ENCODE measurements at places on chromosomes 7 and 10. TPM values are rescaled to one million over a fixed set of nuclear protein-coding genes. Genes with fewer than 3 reads are reported as not detected.

DNA sequence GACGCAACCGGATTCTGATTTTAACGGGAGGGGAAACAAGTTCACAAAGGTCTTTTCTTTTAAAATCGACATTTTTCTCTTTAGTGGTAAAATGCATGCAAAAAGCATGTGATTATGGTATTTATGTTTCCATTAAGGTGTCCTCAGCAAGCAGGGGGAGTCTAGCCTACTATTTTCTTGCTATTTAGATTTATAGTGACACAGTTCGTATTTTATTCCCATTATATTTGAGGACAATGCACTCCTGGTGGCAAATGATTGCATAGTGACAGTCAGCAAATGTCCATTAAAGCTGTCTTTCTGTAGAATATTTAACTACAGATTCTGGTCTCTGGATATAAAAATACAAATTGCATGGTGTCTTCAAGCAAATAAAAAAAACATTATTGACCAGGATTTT is 554.2 kb downstream of the PARD3 start:
- H3K36me3 ChIP-seq: no peaks in the 10 kb centered on the region
- no peak for DNase-seq

- no peaks in the 10 kb centered on the region for H3K4me1 ChIP-seq
- H3K27me3 ChIP-seq: peaks cover 14% of the 10 kb centered on the region
- no peak overlapping the region for H3K27ac ChIP-seq
Measured at GRCh38 chr10:34864149-34865067, 49.3 kb upstream of the PARD3 start.

- no peak for DNase-seq
- H3K4me1 ChIP-seq: no peaks in the 10 kb centered on the region
Measured at GRCh38 chr10:127920306-127921074, 13.6 kb downstream of the PTPRE start.

ERVW-1 gene
- 0.16 TPM for total RNA-seq

AKR1C1 gene
- 3.0 TPM for total RNA-seq

- H3K4me3 ChIP-seq: no peak overlapping the region
- peaks cover 13% of the 10 kb centered on the region for H3K36me3 ChIP-seq
- DNase-seq: no peak
- H3K4me1 ChIP-seq: peaks cover 4% of the 10 kb centered on the region
- H3K27me3 ChIP-seq: no peaks in the 10 kb centered on the region
Measured at GRCh38 chr7:74248156-74248555, 6.0 kb downstream of the RFC2 start.

DNA sequence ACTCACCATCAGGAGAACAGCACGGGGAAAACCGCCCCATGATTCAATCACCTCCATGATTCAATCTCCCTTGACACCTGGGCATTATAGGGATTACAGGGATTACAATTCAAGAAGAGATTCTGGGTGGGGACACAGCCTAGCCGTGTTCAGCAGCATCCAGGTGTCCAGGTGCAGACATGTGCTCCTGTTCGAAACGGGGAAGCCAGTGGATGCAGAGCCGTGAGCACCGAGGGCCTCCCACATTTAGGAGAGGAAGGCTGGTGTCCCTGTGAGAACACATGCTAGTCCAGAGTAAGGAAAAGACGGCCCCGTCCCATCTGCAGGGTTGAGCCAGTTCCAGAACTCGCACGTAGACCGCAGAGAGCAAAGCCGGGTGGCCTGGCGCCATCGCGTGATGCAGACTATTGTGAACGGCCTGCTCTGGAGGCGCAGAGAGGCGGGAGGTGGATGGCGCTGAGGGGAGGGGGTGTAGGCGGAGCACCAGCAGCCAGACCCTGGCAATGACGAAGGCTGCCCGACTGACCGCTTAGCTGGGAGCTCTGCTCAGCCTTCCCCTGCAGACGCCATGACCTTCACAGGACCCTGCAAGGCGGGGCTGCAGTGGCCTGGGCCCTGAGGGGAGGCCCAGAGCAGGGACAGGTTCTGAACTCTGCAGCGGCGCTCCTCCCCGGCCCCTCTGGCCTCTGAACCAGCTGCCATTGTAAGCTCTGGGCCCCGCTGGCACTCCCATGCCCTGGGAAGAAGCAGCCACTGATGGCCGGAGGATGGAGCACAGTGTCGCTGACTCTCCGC is 141.6 kb upstream of the TCERG1L start:
- no peak for DNase-seq
- no peaks in the 10 kb centered on the region for H3K4me1 ChIP-seq
- H3K4me3 ChIP-seq: no peak overlapping the region
- no peak overlapping the region for H3K27ac ChIP-seq
- no peaks in the 10 kb centered on the region for H3K36me3 ChIP-seq
- H3K27me3 ChIP-seq: no peaks in the 10 kb centered on the region

DNA sequence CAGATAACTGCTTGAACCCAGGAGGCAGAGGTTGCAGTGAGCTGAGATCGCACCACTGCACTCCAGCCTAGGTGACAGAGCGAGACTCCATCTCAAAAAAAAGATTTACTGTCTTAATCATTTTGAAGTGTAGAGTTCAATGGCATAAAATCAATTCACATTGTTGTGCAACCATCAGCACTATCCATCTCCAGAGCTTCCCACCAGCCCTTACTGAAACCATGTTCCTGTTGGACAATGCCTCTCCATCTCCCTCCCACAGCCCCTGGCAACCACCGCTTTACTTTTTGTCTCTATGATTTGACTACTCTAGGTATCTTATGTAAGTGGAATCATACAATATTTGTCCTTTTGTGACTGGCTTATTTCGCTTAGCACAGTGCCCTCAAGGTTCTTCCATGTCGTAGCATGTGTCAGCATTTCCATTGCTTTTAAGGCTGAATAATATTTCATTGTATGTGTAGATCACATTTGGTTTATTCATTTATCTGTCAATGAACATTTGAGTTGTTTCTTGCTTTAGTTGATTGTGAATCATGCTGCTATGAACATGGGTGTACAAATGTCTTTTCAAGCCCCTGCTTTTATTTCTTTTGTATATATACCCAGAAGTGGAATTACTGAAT is 33.1 kb downstream of the NACAD start:
- H3K36me3 ChIP-seq: peaks cover 53% of the 10 kb centered on the region
- no peaks in the 10 kb centered on the region for H3K4me1 ChIP-seq
- DNase-seq: no peak
- no peaks in the 10 kb centered on the region for H3K27me3 ChIP-seq
- H3K27ac ChIP-seq: no peak overlapping the region

GRCh38 chr7:142808802-142809583 is 38.2 kb downstream of the PRSS2 start:
- H3K4me1 ChIP-seq: peaks cover 94% of the 10 kb centered on the region
- no peaks in the 10 kb centered on the region for H3K27me3 ChIP-seq
- peak overlapping the region; percentile 36 for H3K4me3 ChIP-seq

DNA sequence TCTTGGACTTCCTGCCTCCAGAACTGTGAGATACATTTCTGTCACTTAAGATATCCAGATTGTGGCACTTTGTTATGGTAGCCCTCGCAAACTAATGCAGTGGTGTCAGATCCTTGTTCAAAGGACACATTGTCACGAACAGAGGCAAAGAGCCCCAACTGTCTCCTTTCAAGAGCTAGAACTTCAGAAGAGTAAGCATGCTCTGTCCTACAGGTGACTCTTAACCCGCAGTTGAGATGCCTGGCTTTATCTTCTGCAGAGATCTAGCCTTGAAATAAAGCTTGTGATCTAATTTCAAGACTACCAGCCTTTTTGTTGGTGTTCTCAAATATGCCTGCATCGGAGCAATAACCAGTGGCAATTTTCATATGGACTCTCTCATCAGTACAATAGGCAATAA is 134.4 kb downstream of the ATXN7L1 start:
- no peaks in the 10 kb centered on the region for H3K4me1 ChIP-seq
- H3K36me3 ChIP-seq: peaks cover 5% of the 10 kb centered on the region
- no peak overlapping the region for H3K27ac ChIP-seq
- no peaks in the 10 kb centered on the region for H3K27me3 ChIP-seq
- H3K4me3 ChIP-seq: no peak overlapping the region
- DNase-seq: no peak

FOXP2 gene
- not detected for total RNA-seq

RPA3 gene
- total RNA-seq: 26.8 TPM

GRCh38 chr10:114684084-114684821 is 26.2 kb upstream of the ABLIM1 start:
- H3K27ac ChIP-seq: no peak overlapping the region
- H3K27me3 ChIP-seq: no peaks in the 10 kb centered on the region
- no peak overlapping the region for H3K4me3 ChIP-seq
- no peaks in the 10 kb centered on the region for H3K36me3 ChIP-seq

DNA sequence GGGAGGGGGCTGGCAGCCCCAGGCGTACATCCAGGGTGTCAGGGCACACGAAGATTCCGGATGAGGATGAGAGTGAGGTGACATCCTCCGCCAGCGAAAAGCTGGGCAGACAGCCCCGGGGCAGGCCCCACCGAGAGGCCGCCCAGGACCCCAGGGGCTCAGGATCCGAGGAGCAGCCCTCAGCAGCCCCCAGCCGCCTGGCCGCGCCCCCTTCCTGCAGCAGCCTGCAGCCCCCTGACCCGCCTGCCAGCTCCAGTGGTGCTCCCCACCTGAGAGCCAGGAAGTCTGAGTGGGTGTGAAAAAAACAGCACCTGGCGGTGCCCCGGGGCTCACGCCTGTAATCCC is 3.2 kb downstream of the GJD4 start:
- no peak overlapping the region for H3K27ac ChIP-seq
- H3K4me1 ChIP-seq: no peaks in the 10 kb centered on the region
- H3K36me3 ChIP-seq: no peaks in the 10 kb centered on the region
- DNase-seq: no peak
- H3K27me3 ChIP-seq: peaks cover 50% of the 10 kb centered on the region
